ENCODE measurements at places on chromosomes 1 and 21.

DNA sequence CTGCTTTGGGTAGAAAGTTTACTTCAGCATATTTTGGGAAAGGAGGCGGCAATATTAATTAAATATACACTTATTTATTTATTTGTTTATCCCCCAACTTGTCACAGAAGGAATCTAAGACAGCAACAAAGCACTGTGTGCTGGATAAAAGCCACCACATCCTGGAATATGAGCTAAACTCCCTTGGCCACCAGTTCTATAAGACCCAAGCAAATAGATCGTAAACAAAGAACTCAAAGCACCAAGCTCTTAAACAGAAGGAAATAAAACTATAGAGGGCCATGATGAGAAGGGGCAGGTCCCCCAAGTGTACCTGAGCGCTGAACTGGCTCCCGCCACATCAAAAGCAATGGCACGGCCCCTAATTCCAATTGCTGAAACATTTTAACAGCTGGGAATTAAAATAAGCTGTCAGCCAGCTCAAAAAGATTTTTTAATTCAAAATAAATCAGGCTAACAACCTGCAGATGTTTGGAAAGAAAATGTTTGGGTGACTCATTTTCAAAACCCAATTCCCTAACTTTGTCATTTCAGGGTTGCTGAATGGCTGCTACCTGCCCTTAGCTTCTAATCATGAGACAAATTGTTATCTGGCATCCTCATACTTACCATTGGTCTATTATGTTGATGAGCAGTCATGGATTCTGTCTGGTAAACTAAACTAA, 127.1 kb downstream of the SLC30A10 start:
- DNase-seq: no peak

GRCh38 chr1:15526021-15526489, 593 bp upstream of the DNAJC16 start:
- no peak for DNase-seq

GRCh38 chr1:86852782-86853408, 61.0 kb downstream of the SELENOF start:
- no peak for DNase-seq

DNA sequence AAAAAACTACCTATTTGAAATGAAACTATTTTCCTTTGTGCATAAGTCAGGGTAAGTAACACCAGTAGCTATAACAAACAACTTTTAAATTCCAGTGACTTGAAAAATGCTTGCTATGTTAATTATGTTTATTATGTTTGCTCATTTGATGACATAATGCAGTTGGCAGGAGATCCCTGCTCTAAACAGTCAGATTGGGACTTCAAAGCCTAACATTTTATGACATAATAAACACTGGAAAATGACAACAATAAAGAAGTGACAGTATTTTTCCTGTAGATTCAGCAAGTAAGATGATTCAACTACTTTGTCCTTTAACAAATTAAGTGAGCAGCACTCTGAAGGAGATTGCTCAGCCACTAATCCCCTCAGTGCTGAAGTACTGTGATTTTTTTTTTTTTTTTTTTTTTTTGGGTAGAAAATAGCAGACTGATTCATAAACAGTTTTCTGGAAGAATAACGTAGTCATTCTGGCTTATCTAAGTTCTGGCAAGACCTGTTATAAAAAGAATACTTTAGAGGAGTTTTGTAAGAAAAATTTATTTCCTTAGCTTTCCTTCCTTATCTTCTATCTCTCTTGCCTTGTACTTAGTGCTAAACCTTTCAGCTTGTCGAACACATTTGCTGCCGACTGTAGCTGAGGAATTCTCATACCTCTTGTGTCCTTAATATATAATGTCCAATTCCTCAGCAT, 207.2 kb downstream of the PTGER3 start:
- no peak for DNase-seq

DNA sequence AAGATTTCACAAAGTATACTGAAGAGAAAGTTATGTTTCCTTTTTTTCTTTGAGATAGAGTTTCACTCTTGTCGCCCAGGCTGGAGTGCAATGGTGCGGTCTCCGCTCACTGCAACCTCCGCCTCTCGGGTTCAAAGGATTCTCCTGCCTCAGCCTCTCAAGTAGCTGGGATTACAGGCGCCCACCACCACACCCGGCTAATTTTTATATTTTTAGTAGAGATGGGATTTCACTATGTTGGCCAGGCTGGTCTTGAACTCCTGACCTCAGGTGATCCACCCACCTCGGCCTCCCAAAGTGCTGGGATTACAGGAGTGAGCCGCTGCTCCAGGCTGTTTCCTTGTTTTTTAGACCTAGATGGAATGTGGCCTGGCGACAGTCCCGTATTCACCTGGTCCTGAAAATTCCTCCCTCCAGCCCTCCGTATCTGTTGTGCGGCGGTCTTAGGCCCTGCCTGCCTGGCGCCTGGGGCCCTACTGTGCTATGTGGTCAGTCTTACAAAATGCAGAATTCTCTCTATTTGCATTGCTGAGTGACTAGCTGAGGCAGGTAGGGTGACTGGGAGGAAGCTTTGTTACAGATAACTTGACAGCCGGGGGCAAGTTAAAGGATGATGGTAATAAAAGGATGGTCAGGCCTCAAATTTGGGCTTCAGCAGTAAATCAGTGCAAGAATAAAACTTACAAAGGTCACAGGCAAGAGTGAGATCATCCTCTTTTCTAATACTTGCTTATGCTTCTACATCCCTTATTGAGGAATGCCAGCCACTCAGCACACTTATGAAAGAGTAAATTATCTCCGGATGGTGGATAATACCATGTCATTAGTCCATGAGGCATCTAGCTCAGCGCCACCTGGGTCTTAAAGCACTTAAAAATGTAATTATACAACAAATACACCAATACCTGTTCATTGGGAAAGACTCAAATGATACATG, 30.3 kb downstream of the PARK7 start:
- no peak for DNase-seq

DNA sequence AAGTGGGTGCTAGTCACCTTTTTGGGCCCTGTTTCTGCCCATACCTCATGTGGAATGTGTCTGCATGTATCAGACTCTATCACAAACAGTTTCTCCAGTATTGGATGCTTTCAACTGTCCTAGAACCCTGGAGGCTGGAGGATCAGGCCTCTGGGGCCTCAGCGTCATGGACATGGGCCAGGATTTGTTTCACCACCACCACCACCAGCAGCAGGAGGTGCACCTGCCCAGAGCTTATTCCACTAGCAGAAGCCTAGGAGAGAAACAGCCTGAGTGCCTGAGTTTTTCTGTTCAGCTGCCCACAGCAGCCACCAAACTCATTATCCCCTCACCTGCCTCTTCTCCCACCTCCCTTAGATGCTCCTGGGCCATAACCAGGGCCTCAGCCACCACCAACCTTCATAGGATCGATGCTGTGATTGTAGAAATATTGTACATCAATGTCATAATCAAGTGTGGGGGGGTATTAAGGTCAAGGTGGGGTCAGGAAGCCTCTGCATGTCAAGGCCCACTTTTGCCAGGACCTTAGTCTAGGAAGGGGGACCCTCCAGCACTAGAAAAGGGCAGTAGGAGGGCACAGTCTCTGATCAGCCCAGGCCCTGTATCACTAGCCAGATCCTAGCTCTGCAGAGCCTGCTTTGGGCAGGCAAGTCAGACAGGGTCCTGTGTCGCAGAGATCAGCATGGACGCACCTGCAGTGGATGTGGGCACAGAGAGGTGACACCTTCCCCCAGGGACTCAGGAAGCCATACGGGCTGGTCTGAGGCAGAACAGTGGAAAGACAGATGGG, 9.3 kb downstream of the DMAP1 start:
- DNase-seq: no peak

DNA sequence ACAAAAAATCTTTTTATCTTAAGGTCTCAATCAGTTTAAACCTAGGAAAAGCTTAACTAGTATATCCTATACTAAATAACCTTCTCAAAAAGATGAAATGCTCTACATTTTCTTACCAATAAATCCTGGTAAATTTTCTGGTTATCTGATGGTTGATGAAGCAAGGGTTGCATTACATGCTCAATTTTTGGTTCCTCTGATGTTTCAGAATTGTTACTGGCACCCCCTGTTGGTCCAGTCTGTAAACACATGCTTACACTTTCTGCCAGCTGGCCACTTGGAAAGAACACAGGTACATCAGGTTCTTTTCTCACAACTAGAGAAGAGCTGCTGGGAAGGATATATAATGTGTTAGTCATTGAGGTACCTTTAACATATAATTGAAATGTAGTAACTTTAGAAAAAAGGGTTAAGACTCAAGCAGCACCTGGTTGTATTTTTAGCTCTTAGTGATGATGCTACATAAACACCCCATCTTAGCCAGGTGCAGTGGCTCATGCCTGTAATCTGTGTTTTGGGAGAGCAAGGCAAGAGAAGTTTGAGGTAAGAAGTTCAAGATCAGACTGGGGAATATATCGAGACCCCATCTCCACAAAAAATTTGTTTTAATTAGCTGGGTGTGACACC, 30.9 kb upstream of the TAL1 start:
- peak; percentile 31 for DNase-seq

DNA sequence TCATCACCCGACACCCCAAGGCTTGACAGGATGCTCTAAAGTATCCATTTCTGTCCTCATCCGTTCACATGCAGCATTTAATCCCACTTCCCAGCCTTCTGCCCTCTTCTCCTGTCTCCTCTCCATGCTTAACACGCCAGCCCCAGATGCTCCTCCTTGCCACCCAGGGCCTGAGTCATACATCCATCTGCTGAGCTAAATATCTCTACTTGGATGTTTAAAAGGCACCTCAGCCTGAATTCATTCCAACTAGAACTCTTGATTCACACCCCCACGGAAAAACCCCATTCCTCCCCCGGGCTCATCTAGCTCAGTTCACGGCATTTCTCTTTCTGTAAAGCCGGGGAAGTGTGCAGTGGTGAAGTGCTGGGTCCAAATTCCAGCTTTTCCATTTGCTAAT, 27.7 kb downstream of the TEX35 start:
- DNase-seq: no peak

DNA sequence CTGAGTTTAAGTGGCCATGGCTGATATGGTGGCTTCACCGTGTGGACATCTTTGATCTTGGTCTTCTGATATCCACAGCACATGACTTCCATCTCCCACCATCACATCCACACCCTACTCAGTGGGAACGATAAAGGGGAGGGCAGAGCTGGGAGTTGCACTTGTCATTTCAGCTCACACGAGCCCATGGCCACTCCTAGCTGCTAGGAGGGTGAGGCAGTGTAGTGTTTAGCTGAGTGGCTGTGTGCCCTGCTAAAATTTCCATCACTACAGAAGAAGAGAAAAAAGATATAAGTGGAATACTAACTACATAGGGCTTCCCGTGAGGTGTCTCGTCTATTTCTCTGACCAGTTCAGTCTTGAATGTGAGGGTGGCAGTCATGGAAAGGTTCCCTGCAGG, 123.3 kb upstream of the EDN2 start:
- DNase-seq: no peak
